ENCODE measurements at places on chromosomes 5 and 9.

DNA sequence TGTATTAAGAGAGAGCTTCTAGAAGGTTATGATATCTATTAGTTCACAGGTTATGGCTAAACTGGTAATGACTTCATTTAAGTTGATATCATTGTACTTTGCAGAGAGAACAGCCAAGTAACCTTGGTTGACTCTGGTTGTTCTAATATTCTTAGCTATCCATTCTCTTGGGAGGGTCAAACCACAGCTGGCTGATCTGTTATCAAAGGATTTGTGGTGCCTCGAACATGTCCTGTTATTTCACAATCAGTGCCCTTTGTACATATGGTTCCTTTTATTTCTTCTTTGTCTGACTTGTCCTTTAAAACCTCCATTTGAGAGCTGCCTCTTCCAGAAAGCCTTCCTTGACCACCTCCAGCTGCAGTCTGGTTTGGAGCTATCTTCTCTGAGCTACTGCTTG lies 61.7 kb downstream of the PDE8B start:
- no peak for DNase-seq

- no peak for DNase-seq
Observed at GRCh38 chr5:1055896-1056610, 47.5 kb downstream of the NKD2 start.

GRCh38 chr9:14447103-14447502 lies 133.2 kb upstream of the NFIB start:
- no peak for DNase-seq

GRCh38 chr9:84822589-84823233 lies 153.2 kb downstream of the NTRK2 start:
- DNase-seq = no peak

- DNase-seq = no peak
Observed at GRCh38 chr9:137277329-137278041, at the start of gene TOR4A. Gene TOR4A (plus strand): TSS chr9:137277726. CDS start chr9:137278690, 964 bp downstream.

GRCh38 chr9:88916894-88917293 lies 74.4 kb upstream of the S1PR3 start:
- DNase-seq = no peak

- DNase-seq = no peak
Observed at GRCh38 chr5:93665648-93666047, 75.8 kb downstream of the POU5F2 start.

DNA sequence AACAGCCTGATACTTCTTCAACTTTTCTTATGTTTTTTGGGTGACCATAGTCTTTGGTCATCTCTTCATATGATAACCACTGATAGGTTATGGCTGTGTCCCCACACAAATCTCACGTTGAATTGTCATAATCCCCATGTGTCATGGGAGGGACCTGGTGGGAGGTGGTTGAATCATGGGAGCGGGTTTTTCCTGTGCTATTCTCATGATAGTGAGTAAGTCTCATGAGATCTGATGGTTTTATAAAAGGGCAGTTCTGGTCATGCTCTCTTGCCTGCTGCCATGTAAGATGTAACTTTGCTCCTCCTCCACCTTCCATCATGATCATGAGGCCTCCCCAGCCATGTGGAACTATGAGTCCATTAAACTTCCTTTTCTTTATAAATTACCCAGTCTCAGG lies 8.7 kb downstream of the RHOBTB3 start:
- no peak for DNase-seq

GRCh38 chr9:73810585-73811215 lies 659.0 kb downstream of the ANXA1 start:
- no peak for DNase-seq

DNA sequence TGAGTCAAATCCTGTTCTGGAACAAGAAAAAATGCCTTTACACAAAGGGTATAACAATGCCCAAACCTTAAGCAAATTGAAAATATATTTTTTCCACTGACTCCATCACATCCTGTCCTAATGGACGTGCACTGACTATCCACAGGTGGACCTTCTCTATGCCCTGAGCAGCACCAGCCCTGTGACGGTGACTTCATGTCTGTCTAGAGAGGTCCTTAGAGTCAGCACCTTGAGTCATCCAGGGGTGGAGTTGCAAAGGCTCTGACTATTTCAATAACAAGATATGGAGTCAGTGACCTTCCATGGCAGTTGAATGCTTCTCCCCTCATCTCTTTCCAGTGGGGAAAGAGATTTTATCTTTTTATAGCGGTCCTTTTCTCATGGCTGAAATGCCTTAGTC lies 78.0 kb downstream of the YIPF5 start:
- DNase-seq = no peak

DNA sequence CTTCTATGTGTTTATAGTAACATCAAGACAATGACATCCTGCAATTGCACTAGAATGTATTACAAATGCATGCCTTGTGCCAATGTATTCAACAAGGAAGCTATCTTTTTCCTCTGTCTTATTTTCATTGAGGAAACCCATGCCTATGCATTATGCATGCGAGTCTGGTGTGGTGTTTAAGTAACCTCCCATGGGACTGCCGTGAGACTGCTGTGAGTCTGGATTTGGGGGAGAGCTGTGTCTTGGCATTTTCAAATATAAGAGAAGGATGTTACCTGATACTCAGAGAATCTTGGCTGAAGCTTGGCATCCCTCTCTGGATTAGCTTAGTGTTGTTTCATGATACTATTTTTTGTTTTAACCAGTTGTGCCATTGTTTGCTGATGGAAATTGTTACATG lies 98.3 kb downstream of the F2RL2 start:
- DNase-seq = no peak

- no peak for DNase-seq
Observed at GRCh38 chr5:95825495-95825894, 3.0 kb upstream of the GLRX start.

DNA sequence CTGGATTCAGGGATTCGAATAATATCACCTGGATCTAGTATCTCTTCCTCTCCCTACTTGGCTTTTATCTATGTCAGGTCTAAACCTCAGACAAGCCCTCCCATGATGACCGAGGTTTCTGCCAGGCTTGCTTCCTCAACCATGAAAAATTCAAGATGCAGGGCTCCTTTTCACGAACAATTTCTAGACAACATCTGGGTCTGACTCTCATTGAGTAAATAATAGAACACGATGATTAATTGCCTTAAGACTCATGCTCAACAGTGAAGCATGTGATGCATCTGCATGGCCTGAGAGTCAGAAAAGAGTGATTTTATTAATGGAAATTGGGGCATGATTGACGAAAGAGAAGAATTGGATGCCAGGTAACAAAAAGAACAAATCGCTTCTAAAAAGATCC lies 277.2 kb upstream of the ZNF608 start:
- DNase-seq = no peak

DNA sequence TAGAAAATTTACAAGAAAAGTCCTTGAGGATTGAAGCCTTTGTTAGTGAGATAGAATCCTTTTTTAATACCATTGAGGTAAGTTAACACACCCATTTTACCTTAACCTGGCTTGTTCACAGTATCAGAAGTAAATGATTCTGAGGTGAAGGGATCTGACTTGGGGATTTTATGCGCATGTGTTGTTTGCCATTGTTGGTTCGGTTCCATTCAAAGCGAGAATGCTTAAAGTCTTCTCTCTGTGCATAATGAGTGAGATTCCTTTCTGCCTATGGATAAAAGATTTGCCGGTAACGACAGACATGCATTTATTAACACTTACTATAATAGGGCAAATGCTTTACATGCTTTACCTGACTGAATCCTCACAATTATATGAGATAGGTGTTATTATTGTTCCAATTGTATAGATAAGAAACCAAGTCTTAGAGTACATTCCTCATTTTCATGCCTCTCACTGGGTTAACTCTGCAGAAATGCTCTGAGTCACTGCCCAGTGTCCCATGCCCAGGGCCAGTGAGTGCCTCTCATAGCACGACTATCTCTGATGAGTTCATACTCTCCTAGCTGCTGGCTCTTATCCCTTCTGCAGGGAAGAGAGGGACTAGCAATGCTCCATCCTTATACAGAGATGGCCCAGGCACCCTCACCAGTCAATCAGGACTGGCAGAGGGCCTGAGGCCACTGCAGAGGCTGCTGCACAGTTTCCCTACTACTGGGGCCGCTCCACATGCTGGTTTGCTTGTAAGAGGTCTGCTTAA lies 54.4 kb downstream of the CMYA5 start:
- no peak for DNase-seq

GRCh38 chr9:107049046-107049802 lies 186.3 kb downstream of the ZNF462 start:
- no peak for DNase-seq

DNA sequence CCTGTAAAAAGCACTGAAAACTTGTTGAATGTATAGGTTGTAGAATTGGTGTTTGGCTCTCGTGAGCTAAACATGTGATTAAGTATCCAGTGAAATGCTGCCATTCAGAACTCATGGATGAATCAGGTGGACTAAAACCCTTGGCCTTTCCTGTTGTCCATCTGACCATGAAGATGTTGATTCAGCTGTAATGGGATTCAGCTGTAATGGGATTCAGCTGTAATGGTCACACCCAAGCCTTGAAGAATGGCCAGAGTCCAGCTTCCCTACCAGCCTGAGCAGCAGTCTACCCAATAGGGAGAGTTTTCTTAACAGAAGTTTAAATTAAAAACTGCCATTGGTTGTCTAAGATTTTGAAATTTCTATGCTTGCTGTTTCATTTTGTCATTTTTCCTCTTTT lies 18.1 kb downstream of the MAMDC2 start:
- DNase-seq = no peak

DNA sequence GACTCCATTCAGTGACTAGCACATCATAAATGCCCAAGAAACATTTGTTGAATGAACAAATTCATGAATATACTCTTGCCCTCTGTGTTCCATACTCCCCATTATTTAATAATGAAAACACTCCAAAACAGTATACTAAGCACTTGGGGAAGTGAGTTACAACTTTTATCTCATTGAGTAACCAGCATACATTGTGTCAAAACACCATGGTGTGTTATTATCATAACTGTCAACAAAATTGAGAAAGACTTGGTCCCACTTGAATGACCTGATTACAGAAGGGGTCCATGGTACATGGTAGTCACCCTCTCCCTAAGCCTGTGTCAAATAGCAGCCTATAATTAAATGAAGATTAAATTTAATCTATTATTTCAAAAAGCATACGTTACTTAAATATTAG lies 16.2 kb downstream of the ANKH start:
- no peak for DNase-seq

GRCh38 chr5:151721087-151721646 lies 34.5 kb upstream of the SPARC start:
- no peak for DNase-seq

- no peak for DNase-seq
Observed at GRCh38 chr5:160237571-160238093, 8.3 kb downstream of the FABP6 start.

GRCh38 chr5:110339399-110339798 lies 387.1 kb downstream of the TMEM232 start:
- no peak for DNase-seq

GRCh38 chr9:125484350-125485282 lies 222.4 kb downstream of the MAPKAP1 start:
- no peak for DNase-seq

GRCh38 chr9:123662057-123662776 lies 267.7 kb downstream of the DENND1A start:
- DNase-seq = no peak

DNA sequence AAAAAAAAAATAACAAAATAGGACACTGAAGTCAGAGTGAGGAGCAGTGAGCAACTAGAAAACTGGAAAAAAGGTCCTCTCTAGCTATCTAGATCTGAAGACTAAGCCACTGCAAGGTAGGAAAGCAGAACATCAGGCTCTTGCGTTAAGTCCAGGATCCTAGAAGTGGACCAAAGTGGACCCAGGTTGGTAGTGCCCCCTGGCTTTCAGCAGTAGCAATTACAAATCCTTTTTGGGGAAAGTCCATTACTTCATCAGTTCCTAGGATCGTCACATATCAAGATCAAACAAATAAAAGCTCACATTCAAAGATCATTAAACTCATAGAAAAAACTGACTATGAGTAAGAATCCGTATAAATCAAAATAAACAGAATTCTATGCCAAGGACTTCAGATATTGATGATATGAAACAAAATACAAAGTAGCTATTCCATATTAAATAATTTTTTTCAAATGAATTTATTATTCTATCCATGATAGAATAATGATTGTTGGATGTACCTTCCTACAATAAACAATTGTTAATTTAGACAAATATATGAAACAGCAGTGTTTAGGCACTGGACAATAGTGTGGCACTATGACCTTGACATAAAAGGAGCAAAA lies 6.5 kb upstream of the RICTOR start:
- no peak for DNase-seq

GRCh38 chr5:160419458-160420330 lies 813 bp upstream of the SLU7 start:
- DNase-seq = no peak

- DNase-seq = no peak
Observed at GRCh38 chr5:133117166-133117911, 65.5 kb downstream of the HSPA4 start.

GRCh38 chr5:64210866-64211265 lies 45.2 kb downstream of the RNF180 start:
- DNase-seq = no peak

GRCh38 chr9:132578367-132578932 lies 4.0 kb upstream of the BARHL1 start:
- DNase-seq = no peak

DNA sequence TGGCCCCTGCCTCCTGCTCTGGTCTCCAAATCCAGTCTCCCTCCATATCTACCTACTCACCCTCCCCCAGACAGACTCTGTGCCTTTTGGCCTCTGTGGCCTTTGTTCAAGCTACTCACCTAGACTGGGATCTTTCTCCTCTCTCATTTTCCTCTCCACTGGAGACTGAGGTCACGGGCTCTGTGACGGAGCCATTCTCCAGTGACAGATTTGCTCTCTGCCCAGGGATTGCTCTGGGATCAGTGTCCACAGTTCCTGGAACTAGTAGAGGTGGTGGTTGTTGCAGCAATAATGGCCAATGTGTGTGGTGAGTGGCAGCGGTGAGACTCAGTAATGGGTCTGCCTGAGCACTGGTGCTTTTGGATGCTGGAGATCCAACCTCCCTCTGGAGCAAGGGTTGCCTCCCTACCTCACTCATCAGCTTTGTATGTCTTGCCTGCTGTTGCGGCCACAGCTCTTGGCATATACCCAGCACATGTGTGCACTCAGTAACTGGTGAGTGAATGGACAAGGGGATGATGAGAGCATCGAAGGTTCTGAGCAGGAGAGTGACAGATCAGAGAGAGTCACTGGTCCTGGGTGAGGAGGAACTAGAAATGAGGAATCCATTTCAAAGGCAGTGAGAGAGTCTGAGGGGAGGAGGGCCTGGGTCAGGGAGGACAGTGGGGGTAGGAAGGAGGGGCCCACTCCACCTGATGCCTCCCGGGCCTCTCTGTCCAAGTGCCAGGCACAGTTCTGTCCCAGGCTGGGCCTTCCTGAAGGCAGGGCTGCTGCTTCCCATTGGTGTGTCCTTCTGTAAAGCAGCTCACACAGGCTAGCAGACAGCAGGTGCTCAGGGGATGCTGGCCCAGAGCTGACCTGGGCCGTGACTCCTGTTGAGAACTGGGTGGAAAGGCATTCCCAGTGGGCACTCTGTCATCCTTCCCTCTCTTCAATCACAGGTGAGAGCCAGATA lies 96.5 kb upstream of the PITX1 start:
- DNase-seq = no peak

GRCh38 chr9:125238915-125239446 lies 2.2 kb downstream of the HSPA5 start:
- DNase-seq = no peak
